Renal pelvis (tissue), 12 donors: ENCODE measurements at places on chromosomes 13 and 19. TPM values are rescaled to one million over a fixed set of nuclear protein-coding genes. Genes with fewer than 3 reads are reported as not detected.

GRCh38 chr19:1591421-1592023 is 1.1 kb downstream of the MBD3 start:
- no peak for DNase-seq

DNA sequence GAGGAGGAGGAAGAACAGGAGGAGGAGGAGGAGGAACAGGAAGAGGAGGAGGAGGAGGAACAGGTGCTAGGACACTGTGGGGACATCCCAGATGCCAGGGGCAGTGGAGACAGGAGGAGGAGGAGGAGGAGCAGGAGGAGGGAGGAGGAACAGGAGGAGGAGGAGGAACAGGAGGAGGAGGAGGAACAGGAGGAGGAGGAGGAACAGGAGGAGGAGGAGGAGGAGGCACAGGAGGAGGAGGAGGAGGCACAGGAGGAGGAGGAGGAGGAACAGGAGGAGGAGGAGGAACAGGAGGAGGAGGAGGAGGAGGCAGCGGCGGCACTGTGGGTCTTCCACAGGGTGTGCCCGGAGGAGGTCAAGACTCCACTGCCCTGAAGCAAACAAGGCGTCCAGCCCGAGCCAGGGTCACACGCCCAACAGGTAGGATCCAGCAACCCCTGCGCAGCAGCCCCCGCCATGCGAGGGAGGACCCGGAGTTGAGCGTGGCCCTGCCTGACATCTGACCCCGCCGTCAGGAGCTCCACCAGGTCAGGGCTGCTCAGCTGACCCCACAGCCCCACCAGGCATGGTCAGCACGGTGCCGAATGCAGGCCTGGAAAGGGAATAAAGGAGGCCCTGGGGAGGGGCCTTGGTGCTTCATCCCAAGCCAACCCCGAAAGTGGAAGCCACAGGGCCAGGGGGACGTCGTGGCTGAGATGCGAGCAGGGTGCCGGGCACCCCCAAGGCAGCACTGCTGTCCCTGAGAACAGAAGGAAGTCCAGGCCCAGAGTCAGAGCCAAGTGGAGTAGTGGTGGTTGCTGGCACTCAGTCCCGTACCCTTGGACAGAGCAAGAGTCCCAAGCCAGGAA is 9.2 kb downstream of the SBNO2 start:
- DNase-seq = no peak

DNA sequence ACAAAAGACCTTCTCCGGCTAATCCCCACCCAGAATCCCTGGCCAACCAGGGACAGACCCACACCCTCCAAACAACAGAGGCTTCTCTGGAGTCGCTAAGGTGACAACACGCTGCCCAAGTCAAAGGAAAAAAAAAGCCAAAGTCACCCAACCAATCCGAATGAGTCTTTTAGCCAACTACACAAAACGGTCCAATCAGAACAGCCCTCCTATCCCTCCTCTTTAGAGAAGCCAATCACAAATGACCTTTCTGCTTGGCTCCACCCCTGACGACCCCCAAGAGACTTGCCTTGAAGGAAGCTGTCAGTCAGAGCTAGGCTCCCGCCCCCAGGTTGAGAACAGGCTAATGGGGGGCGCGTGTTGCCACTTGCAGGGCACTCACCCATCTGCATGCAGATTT is 6.6 kb upstream of the FBXW9 start:
- DNase-seq = no peak

The GPX4 gene
- 294 TPM for polyA plus RNA-seq

The VSTM1 gene
- polyA plus RNA-seq = not detected

GRCh38 chr13:98187155-98187964 is 10.3 kb upstream of the RNF113B start:
- no peak for DNase-seq

The LIM2 gene
- polyA plus RNA-seq = 0.44 TPM

GRCh38 chr19:29796173-29796573 is 15.6 kb upstream of the CCNE1 start:
- no peak for DNase-seq

The SCN1B gene
- polyA plus RNA-seq = 0.95 TPM

The LYPD3 gene
- 1.4 TPM for polyA plus RNA-seq

DNA sequence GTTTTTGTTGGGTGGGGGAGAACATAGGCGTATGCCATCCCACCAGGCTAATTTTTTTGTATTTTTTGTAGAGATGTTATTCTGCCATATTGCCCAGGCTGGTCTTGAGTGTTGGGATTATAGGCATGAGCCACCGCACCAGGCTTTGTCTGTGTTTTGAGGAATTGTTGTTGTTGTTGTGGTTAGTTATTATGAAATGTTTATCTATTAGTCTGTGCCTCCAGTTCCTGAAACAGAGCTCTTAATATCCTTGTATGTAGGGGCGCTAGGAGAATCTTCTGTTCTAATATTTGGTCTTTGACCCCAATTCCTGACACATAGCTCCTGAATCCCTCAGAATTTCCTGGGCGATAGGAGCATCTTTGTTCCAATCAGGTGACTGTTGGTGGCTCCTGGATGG is 5.6 kb upstream of the LATS2 start:
- no peak for DNase-seq

The KLHL1 gene
- polyA plus RNA-seq = 0.88 TPM

DNA sequence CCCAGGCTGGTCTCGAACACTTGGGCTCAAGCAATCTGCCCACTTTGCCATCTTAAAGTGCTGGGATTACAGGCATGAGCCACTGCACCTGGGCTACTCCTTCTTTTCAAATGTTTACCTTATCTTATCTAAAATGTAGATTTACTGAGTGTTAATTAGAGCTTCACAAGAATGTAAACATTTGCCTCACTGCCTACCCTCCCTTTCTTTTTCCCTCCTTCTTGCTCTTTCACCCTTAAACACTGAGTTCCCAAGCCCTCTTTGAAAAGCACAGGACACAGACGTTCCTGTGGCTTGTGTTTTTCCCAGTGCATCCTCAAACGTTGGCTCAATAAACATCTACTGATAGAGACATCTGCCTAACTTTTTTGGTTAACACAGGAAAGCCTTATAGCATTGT is 32.7 kb upstream of the CYSLTR2 start:
- no peak for DNase-seq

DNA sequence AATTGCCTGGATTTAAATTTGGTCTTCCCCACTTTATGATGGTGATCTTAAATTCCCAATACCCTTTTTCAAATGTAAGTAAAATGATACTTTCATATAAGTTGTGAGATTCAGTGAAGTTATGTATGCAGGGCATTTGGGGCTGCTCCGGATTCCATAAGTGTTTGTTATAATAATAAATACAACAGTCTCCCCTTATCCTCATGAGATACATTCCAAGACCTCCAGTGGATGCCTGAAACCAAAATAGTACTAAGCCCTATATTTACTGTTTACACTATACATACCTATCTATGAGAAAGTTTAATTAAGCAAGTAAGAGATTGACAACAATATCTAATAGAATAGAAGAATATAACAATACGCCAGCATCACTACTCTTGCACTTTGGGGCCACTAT is 2237.8 kb downstream of the PCDH9 start:
- no peak for DNase-seq

The LRRC63 gene
- 0.28 TPM for polyA plus RNA-seq

The KLK2 gene
- polyA plus RNA-seq = not detected

- no peak for DNase-seq
These were observed 43.8 kb downstream of the SPRY2 start for GRCh38 chr13:80297094-80297493.

The ZNF433 gene
- 17.7 TPM for polyA plus RNA-seq

- no peak for DNase-seq
These were observed 35.9 kb upstream of the MAB21L1 start for GRCh38 chr13:35512271-35512920.

DNA sequence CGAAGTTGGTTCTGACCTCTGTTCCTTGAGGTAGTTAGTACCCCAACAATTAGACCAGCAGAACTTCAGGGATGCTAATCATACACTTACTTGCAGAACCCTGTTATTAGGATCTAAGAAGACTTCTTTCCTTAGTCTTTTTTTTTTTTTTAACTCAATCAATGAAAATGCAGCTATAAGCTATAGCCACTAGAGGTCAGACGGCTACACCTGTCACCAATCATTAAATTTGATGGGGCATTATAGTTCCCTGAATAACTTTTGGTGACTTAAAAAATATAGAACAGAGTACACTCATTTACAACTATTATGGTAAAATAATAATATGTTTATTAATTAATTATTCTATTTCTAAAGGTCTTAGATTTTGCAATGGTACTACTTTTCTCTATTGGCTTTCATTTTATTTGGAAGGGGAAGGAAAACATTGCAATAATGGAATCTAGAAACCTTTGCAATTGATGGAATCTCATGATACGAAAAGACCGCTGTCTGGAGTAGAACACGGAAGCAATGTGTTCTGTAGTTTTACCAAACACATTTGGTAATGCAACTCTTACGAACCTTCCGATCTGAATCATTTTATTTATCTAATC is 483.2 kb downstream of the DIAPH3 start:
- DNase-seq = no peak

DNA sequence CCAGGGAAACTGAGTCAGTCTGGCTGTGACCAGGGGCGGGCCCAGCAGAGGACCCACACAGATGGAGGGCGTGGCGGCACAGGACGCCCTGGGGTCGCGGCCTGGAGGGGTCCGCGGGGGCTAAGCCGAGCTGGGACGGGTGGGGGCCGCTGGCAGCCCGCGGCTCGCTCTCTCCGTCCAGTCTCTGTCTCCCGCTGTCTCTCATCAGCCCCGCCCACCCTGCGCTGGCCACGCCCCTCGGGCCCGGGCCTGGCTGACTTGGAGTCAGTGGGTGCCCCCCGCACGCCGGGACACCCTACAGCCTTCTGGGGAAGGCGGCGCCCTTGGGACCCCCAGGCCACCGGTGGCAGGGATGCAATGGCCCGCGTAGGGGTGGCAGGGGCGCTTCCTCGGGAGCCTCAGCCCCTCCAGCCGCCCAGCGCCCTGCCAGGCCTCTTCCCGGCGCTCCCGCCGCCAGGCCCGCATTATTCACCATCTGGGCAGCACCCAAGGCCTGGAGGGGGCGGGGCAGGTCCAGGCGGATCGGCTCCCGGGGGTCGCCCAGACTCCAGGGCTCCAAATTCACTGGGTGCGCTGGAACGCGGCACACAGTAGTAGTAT is at the start of gene TBXA2R:
Gene TBXA2R, minus strand, starts transcription at position 186 of the 600 bp plus-strand sequence. CDS start 6,241 bp downstream, outside the sequence.
- DNase-seq = peak; percentile 27

GRCh38 chr13:101425156-101425471 is 8.8 kb upstream of the NALCN start:
- no peak for DNase-seq

GRCh38 chr19:6685482-6685881 is 15.5 kb upstream of the TNFSF14 start:
- no peak for DNase-seq

The CRX gene
- 0.01 TPM for polyA plus RNA-seq

The CLC gene
- polyA plus RNA-seq = 2.9 TPM

The C5AR1 gene
- polyA plus RNA-seq = 7.4 TPM

DNA sequence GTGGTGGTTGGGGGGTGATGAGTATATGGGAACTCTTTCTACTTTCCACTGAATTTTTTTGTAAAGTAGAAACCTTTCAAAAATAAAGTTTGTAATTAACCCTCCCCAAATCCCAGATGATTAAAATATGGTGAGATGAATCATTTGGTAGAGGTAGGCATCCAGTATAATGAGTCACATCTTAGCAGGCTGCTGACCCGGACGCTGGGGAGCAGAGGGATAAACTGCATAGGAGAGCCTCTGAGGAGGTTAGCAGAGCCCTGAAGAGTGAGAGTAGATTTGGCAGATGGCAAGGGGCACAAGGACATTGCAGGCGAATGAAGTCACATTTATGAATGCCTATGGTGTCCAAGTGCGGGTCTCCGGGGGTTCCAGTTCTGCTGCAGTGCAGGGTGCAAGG is 293.8 kb downstream of the FGF9 start:
- DNase-seq = no peak

- peak; percentile 87 for DNase-seq
These were observed 737 bp upstream of the ZNF181 start for GRCh38 chr19:34733266-34733745.

GRCh38 chr13:26656919-26657318 is 99.4 kb downstream of the WASF3 start:
- DNase-seq = no peak

- DNase-seq = no peak
These were observed 277.6 kb downstream of the PCDH9 start for GRCh38 chr13:66952507-66952906.

The NPHS1 gene
- 223 TPM for polyA plus RNA-seq

The IGFL2 gene
- polyA plus RNA-seq = 0.18 TPM

The PLK5 gene
- polyA plus RNA-seq = 0.46 TPM

- DNase-seq = no peak
These were observed 92.0 kb downstream of the NHLRC3 start for GRCh38 chr13:39130301-39130700.

DNA sequence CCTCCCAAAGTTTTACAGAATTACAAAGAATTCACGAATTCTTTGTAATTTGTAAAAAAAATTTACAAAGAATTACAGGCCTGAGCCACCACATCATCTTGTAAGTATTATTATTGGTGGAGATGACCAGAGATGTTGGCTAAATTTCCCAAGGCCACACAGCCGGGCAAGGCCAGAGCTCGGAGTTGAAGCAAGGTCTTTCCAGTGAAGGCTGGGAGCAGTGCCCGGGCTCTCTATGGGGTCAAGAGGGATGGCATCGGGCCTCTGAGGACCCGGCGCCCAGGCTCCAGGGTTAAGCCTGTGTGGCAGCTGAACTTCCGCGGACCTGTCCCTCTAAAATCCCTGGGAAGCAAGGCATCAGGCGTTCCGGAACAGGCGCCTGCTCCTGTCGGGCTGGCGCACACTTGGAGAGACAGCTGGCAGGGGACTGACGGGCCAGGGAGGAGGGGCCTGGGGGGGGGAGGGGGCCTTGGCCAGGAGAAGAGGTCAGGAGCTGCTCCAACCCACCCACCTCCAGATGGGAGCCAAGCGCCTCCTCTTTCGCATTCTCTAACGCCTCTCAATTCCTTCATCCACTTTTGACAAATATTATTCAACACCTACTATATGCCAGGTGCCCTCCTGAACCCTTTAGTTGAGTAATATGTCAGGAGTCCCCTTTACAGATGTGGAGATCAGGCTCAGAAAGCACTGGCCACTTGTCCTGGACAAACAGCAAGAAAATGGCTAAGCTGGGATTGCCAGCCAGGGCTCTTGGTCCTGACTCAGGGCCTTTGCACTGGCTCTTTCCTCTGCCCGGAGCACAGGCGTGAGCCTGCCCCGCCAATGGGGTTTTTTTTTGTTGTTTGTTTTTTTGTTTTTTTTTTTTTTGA is 36.8 kb upstream of the SEMA6B start:
- DNase-seq = no peak

- no peak for DNase-seq
These were observed 16.1 kb upstream of the ABCC4 start for GRCh38 chr13:95317039-95317989.

GRCh38 chr19:52170304-52170703 is 1.1 kb downstream of the ZNF836 start:
- no peak for DNase-seq

GRCh38 chr13:53158201-53158600 is 129.6 kb downstream of the OLFM4 start:
- no peak for DNase-seq

The CAMSAP3 gene
- polyA plus RNA-seq = 26.2 TPM

The ACP7 gene
- polyA plus RNA-seq = 0.75 TPM

- no peak for DNase-seq
These were observed 5.1 kb upstream of the FCGBP start for GRCh38 chr19:39939556-39939955.

- DNase-seq = no peak
These were observed 21.3 kb upstream of the VSTM2B start for GRCh38 chr19:29504454-29504853.

The CGB7 gene
- polyA plus RNA-seq = 1.2 TPM
